ENCODE measurements at places on chromosomes 5 and 9. TPM values are rescaled to one million over a fixed set of nuclear protein-coding genes. Genes with fewer than 3 reads are reported as not detected.

GRCh38 chr9:99106044-99106375, 1.1 kb downstream of the TGFBR1 start:
- no peak for DNase-seq

The GDA gene
- 5.8 TPM for total RNA-seq

DNA sequence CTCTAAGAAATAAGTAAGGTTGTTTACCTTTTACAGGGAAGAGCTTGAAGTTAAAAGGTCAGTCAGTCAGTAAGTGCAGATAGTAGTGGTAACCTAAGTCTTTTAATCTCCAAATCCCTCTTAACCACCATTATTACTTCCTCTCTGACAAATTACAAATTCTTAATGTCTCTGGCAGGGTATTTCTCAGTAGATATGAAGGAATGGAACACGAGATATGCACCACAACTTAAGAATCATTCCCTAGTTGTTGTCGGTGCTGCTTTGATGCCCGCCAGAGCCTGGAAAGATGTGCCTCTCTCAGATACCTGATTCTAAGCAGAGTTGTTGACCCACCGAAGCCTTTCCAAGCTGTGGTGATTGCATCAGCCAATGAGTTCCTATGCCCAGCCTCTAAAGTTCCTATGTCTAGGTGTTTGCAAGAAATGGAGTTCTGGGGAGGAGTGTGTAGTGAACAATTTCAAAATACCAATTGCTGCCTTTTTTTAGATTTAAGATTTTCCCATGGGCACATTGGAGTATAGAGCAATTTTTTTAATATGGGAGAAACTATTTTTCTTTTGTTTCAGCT, 78.5 kb downstream of the CD180 start:
- DNase-seq, result no peak

DNA sequence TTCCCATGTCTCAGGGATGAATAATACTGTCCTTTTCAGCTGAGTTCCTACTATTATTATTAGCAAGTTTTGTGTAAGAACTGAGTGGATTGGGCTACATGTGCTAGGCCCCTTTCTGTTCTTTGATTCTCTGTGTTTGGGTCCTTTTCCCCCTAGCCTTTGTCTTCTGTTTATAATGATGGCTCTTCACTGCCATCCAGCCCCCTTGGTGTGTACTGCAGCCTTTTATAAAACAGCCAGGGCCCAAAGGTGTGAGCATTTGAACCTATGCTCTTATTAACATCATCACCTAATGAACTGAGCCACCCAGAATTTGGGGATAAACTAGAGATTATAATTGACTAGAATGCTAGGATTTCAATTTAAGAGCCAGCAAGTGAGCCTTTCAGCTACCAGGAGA, 52.6 kb downstream of the PLAC8L1 start:
- no peak for DNase-seq

The CCL28 gene
- not detected for total RNA-seq

GRCh38 chr9:69151506-69151905, 22.6 kb upstream of the TJP2 start:
- DNase-seq, result no peak

DNA sequence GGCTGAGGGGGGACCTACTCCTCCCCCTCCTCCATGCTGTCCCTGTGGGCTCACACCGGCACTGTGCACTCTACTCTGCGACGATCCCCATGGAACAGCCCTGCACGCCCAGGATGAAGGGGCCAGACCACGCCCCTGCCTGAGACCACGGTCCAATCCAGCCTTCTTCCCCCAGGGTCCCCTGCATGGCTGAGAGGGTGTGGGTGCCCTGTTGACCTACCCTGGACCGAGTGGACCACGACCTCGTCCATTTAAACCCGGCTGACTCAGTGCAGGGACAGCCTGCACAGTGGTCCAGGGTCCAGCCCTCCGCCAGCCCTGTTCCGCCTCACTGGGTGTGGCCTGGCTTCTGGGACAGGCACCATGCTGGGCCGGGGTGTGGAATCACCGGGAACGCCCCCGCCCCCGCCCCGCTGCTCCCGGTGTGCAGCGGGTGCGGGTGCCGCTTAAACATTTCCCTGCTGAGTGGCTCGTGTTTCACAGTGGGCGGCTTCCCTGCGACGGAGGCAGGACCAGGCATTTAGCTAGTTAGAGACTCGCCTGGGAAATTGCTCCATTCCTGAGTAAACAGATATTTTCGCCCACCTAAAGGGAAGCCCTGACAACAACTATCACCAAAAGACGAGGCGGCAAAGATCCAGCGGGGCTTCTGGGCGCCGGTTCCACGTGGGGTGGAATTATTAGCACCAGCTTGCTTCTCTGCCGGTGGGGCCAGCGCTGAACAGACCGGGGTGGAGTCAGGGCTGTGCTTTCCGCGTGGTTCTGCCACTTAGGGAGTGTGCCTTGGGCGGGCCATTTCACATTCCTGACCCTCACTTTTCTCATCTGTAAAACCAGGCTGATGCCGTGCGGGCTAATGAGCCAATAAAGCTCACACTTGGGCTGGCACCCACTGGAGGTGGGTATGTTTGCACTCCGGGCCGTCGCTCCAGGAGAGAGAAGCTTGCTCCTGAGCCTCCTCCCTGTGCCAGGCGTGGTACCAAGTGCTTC, 22.6 kb downstream of the DBH start:
- no peak for DNase-seq

DNA sequence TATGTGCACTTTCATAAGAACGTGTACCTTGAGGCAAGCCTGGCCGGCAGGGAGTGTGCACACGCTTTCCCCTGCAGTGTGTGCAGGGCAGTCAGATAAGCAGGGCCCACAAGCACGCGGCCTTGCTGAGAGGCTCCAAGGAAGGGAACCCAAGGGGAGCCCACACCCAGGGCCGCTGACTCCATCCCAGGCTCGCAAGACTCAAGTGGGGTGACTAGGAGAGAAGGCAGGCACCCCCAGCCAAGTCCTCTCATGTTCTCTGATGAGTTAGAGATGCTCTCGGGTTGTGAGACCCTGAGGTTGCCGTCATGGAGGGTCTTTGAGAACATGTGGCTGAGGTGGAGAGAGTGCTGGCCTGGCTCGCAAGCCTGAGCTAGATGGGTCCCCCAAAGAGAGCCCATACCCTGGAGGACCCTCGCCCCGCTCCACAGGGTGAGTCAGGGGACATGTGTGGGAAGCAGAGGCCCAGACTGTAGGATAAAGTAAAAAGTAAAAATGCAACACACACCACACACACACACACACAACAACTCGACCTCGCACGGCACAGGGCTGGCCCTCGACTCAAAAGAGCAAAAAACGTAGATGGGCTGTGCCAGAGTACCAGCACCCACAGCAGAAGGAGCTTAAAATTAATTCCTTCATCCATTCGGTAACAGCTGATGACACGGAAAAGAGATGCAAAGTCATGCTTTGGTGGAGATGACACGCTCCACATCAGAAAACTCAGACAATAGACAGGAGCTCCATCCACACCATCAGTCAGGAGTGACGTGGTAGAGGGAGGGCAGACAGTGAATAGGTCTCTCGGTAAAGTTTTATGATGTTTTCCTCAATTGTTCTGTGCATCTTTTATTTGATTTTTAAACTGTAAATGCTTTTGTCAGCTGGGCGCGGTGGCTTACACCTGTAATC, 54.8 kb upstream of the NKD2 start:
- DNase-seq, result no peak

DNA sequence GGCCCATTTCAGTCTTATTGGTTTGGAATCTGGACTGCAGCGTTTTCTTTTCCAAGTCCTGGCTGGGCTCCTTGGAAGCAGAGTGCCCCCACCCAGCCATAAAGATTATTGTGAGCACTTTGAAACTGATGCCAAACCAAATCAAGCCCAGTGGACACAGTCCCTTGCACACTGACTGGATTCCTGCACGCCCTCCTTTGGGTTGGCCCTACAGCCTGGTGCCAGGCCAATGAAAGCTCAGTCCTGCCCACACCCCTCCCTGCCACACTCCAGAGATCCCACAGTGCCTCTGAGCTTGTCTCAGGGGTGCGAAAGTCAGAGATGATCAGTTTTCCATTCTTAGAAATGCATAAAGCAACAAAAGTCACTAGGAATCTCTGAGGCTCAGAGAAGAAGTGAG, 181.9 kb downstream of the CETN3 start:
- no peak for DNase-seq
